Dorsolateral prefrontal cortex (tissue), 122 donors: ENCODE measurements at places on chromosomes 1 and 21. TPM values are rescaled to one million over a fixed set of nuclear protein-coding genes. Genes with fewer than 3 reads are reported as not detected.
A peak's percentile ranks its signal among the peaks of the same experiment; 100 is the strongest.

DNA sequence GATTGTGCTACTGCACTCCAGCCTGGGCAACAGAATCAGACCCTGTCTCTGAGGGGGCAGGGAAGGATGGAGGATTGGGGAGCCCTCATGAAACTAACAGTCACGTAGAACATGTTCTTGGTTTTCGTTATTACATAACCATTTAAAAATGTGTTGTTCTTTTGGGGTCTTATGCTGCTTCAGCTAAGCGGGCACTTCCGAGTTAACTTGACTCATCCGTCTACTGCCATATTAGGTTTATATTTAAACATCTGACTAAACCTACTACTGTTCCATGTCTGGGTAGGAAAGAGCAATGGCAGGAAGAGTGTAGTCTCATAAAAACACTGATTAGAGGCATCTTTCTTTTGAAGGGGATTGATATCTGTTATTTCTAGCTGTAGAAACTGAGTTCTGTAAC, 59.5 kb upstream of the BMP8A start:
- no peak for DNase-seq

The B3GALT2 gene
- total RNA-seq, result 49.9 TPM

- DNase-seq, result no peak
Measured at GRCh38 chr1:195373856-195374255, 1234.4 kb downstream of the KCNT2 start.

- DNase-seq, result no peak
Measured at GRCh38 chr1:172446547-172446946, 2.7 kb upstream of the PIGC start.

The SMIM1 gene
- 11.9 TPM for total RNA-seq

GRCh38 chr1:188117436-188117835, 1288.7 kb downstream of the PLA2G4A start:
- DNase-seq, result no peak

The PSRC1 gene
- total RNA-seq, result 76.1 TPM

The AMY1B gene
- not detected for total RNA-seq

DNA sequence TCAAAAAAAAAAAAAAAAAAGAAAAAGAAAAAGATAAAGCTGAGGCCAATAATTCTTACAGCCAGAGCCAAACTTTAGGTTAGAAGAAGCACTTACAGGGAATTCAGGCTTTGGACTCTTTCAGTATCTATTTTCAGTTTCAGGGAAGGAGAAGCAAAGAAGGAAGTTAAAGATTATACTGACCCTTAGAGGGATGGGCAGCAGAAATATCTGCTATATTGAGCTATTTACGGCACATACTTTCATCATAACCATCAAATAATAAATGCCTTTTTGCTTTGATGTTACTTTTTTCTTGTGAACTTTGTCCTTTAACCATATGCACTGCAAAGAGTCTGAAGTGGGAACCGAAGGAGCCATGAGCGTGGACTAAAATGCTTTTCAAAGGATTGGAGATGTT, 42.0 kb downstream of the TM2D1 start:
- DNase-seq, result no peak

DNA sequence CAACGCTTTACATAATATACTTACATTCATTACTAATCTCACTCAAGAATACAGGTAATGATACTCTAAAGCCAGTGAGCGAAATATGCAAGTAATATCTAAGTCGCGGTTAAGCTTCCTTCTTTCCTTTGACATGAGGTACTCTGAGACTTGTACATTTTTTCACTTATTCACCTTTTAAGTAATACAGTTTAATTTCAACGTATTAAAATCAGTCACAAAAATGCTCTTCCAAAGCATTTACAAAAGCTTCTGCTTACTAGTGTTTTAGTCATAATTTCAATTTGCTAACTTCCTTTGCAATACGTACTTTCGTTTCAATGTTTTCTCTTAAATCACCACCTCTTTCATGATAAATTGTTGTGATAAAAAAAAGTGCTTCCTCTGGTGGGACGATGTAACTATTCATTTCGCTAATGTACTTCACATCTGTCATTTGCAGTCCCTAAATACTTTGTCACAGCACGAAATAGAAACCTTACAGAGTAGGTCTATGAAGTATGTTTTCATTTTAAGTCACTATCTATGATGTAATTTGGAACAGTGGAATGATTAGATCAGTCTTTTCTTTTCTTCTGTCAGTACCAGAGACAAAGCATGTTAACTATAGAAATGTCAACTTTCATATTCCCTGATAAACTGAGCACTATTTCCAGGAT, 34.0 kb upstream of the ADGRL4 start:
- DNase-seq, result no peak

The ARHGEF10L gene
- total RNA-seq, result 36.6 TPM

- DNase-seq, result no peak
Measured at GRCh38 chr1:180609643-180610555, 21.9 kb upstream of the XPR1 start.

DNA sequence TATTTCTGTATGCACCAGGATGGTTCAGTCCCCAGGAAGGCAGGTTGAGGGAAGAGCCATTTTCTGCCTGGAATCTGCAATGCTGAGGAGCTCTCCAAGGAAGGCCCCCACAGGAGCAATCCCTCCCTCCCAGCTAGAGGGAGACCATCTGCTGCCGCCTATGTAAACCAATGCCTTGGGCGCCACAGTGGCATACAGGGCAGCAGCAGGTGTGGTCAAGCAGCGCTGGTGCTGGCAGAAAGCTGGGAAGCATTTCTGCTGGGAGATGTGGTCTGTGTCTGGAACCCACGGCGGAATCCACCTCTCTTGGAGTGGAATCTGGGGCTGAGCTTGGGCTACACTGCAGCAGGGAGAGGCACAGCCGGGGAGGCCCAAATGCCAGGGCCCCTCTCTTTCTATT, 283.3 kb downstream of the RRAGC start:
- no peak for DNase-seq

The RGS7 gene
- 71.2 TPM for total RNA-seq

- no peak for DNase-seq
Measured at GRCh38 chr1:165060285-165060793, 296.2 kb downstream of the LMX1A start.

The BACE2 gene
- total RNA-seq, result 21.1 TPM

GRCh38 chr1:36570478-36571060, 87.9 kb upstream of the CSF3R start:
- DNase-seq, result no peak

The S100B gene
- total RNA-seq, result 147 TPM

- DNase-seq, result no peak
Measured at GRCh38 chr21:44712203-44713028, 1.0 kb upstream of the TSPEAR start.

- DNase-seq, result no peak
Measured at GRCh38 chr21:34552360-34553098, 40.5 kb upstream of the KCNE1 start.

DNA sequence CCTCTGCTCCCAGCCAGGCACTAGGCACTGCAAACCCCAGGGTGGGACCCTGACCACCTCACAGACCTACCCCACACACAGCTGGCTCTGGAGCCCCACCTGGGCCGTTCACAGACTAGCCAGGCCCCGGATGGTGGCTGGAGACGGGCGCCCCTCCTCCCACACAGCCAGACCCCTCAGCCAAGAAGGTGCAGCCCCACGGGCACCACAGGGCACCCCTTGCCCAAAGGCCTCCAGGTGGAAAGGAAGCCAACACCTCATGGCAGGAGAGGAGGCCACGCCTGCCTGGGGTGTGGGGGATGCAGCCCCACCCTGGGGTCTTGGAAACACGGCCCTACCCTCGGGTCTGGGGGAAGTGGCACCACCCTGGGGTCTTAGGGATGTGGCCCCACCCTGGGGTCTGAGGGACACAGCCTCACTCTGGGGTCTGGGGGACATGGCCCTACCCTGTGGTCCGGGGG, 44.6 kb downstream of the WNT9A start:
- DNase-seq, result no peak

The CLCNKA gene
- 0.75 TPM for total RNA-seq

The DUSP10 gene
- 3.5 TPM for total RNA-seq

The KCNH1 gene
- total RNA-seq, result 63.2 TPM

- DNase-seq, result no peak
Measured at GRCh38 chr1:153962088-153963029, 978 bp downstream of the SLC39A1 start.

DNA sequence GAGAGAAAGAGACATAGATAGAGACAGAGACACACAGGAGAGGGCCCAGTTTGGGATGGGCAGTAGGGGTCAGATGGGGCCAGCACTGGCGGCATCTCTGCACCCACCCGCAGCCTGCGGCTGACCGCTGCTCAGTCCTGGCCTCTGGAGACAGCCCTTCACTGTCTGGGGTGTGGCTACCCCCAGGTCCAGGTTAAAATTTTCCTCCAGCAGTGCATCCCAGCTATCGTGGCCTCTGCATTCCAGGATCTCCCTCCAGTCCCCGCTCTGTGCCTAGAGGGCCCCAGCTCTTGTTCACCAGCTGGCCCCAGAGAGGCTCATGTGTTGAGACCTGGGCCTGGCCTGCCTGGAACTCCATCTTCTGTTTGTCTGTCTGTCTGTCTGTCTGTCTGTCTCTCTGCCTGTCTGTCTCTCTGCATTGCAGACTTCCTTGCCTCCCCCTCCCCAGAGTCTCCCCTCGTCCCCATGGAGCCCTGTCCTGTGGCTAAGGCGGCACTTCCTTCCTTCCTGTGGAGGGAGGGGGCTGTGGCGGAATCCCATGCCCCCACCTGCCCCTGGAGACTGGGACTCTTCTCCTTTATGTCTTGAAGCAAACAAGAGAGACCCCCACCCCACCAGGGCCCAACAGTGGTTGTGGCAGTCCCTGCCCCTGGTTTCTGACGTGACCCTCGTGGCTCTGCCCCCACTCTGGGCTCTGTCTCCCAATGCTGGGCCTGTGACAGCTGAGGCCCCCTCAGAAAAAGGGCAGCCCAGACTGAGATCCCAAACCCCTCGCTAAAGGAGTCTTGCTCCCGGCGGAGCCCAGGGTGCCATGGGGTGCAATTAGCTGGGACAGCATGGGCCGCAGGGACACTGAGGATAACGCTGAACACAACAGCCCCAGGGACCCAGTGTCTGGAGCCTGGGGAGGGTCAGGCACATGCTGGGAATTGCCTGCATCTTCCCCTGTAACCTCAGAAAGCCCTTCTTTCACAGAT, 241.8 kb downstream of the NPHP4 start:
- DNase-seq, result no peak

DNA sequence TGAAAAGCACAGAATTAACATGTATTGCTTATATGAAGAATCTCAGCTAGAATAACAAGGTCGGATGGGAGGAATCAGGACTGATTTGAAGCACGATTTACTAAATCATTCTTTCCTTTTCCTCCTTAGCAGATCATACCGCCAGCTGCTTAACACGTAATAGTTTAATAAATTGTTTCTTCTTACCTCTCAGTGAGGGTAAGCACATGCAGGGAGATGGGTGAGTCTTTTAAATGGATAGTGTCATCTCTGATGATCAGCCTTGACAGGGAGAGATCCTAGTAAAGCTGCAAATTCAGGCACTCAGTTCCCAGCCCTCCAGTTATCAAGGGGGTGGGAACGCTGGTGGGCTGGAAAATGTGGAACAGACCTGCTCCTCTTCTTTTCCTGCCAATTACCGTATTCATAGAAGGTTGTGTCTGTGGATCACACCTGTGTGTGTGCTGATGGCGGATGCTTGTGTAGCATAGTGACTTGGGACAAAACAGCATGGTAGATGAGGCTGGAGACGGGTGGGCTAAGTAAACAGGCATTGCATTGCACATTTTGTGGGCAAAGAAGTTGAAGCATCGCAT, 30.7 kb downstream of the NTPCR start:
- DNase-seq, result no peak

GRCh38 chr1:192787914-192788585, 20.8 kb upstream of the RGS2 start:
- DNase-seq, result no peak

DNA sequence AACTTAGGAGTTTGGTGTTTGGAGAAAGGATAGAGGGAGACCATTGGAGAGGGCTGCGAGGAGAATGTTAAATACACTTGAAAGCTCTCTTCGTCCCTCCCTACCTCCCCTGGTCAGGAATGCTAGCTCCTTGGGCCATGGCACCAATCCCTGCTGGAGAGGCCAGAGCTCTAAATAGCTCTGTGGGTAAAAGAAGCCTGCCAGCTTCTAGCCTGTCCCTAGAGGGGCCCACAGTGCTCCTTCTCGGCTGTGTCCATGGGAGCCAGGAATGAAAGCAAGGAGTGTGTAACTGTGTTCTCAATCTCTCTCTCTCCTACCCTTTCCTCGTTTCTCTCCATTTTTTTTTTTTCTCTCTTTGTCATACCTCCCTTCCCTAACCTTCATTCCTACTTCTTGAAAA, at the start of gene CCDC190:
Gene CCDC190 (minus strand): TSS at position 75 of the 400 bp plus-strand sequence. CDS start 1,529 bp downstream, outside the sequence.
- DNase-seq, result no peak

The TMEM269 gene
- 0.37 TPM for total RNA-seq

The MYOM3 gene
- total RNA-seq, result not detected

GRCh38 chr1:226061068-226061840, 1.3 kb upstream of the H3-3A start:
- no peak for DNase-seq

GRCh38 chr1:195495720-195496635, 1112.3 kb downstream of the KCNT2 start:
- no peak for DNase-seq

DNA sequence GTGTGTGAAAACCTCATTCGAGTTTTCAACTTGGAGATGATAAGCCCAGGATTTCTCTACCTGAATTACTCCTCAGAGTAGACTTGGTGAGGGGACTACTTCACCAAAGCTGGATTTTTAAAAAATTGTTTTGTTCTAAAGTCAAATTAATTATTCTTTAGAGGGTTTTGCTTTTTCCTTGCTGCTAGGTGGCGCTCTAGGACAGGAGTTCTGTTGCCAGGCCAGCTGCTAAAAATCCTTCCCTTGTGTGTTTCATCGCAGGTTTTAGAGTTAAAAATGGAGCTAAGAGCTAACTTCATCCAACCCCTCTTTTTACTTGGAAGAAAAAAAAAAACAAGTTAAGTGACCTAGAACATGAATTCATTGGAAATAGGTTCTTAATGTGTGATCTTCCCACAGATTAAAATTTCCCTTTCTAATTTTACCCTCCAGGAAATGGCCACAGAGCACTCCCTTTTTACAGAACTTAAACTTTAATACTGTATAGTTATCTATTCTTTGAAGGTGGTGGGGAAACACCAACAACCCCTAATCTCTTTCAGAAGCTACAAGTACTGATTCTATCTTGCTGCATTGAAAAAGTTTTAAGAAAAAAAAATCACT, 36.7 kb upstream of the FAM163A start:
- DNase-seq, result peak; percentile 44

GRCh38 chr1:246445503-246445902, 61.6 kb downstream of the SMYD3 start:
- no peak for DNase-seq

DNA sequence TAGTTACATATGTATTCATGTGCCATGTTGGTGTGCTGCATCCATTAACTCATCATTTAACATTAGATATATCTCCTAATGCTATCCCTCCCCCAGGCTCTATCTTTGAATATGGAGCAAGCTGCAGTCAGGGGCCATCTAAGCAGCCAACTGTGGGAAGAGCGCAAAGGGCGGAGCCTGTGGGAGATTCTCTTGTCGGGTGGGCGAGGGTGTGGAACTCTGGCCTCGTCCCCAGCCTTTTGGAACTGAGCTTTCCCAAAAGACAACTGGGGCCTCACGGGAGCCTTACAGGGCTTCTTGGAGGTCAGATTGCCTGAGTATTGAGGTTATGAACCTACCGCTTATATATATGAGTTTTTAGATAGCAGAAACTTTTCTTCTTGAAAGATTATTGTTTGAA, 117.2 kb downstream of the HHAT start:
- no peak for DNase-seq
